ENCODE measurements at places on chromosomes 1 and 21.

DNA sequence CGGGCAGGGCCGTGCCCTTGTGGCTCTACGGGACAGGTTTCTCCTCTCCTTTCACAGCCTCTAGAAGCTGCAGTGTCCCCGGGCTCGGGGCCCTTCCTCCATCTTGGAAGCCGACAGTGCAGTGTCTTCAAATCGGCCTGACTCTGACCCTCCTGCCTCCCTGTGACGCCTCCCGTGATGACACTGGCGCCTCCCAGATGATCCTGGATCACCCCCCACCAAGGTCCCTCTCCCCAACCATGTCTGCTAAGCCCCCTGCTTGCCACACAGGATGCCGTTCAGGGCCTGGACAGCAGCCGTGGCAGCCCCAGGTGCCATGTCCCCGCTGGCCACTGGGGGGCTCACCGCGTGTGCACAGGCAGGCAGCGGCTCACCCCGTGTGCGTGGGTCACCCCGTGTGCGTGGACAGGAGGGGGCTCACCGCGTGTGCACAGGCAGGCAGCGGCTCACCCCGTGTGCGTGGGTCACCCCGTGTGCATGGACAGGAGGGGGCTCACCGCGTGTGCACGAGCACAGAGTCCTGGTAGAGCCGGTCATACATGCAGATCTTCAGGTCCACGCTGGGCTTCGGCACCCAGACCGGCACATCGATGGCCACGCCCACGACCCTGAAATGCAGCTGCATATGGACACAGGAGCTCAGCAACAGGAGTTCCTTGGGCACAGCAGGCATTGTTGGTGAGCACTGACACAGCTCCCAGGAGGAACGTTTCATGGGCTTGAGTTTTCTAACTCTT lies 24.9 kb upstream of the TMEM52 start:
- DNase-seq, result peak; percentile 21

DNA sequence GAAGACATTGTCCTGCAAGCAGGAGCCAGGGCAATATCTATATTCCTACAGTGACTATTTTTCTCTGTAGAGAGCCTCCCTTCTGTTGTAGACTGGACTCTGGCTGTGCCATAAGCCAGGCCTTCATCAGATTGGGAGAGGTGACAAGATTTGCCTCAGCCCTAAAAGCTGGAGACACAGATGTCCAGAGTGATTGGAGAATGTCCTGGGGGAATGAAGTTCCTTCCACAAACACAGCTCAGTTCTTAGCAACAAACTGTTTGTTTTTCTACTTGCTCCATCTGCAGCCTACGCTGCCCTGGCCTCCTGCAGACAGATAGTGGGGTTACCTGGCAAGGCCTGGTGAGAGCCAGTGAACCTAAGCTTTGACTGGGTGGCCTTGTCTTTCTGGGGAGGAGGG lies 29.9 kb upstream of the SNX27 start:
- DNase-seq, result no peak

DNA sequence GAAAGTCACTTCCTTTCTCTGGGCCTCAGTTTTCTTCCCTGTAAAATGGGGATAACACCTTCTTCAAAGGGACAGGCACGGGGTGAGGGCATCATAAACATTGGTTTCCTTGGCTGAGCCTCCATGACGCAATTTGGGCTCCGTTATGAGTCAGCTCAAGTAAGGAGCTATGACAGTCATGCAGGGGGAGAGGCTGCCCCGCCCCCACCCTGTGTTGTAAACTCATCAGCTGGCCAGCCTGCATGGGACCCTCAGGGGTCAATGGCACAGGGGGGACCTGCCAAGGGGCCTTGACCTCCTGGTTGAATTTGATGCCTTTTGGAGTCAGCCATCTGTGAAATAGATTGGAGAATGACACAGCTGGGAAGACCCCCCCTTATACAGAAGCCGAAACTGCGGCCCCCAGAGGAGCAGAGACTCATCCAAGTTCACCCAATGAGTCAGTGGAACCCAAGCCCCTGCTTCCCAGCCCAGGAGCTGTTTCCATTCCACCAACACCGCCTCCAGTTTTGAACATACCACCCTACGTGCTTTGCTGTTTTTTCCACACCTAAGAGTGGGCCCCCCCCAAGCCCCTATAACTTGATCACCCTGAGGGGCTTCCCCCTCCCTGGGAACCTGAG lies 36.8 kb upstream of the RUNX3 start:
- DNase-seq, result peak; percentile 45

- no peak for DNase-seq
Measured at GRCh38 chr1:223225061-223225460, 82.0 kb upstream of the TLR5 start.

DNA sequence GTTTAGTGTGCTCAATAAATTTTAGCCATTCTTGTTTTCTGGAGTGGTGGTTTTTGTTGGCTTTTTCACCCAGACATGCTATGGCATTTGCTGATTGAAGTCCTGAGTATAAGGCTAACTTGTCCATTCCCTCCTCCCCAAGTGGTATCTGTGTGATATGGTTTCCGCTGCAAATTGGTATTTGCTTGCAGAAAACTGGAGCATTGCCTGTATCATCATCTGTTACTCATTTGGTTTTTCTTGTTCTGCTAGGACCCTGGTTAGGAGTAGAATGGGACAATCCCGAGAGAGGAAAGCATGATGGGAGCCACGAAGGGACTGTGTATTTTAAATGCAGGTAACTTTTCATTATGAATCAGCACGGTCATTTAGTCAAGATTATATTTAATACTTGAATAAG lies 34.0 kb downstream of the TBCE start:
- DNase-seq, result no peak

DNA sequence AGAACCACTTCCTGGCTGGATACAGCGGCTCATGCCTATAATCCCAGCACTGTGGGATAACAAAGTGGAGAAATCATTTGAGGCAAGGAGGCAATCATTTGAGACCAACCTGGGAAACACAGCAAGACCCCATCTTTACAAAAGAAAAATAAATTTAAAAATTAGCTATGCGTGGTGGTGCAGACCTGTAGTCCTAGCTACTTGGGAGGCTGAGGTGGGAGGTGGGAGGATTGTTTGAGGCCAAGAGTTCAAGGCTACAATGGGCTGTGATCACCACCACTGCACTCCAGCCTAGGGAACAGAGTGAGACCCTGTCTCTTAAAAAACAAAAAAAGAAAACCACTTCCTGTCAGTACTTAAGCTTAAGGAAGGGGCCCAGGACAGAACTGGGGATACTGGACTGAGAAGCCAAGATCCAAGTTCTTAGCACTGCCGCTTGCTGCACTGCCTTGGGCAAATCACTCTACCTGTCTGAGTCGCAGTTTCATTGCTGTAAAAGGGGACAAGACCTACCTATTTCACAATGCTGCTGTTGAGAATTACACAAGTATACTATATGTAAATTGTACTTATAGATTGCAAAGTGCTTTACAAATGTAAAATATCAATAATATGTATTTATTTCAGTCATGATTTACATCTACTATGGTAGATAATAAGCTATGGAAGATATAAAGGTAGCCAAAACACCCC lies 154.9 kb downstream of the RERE start:
- DNase-seq, result no peak

DNA sequence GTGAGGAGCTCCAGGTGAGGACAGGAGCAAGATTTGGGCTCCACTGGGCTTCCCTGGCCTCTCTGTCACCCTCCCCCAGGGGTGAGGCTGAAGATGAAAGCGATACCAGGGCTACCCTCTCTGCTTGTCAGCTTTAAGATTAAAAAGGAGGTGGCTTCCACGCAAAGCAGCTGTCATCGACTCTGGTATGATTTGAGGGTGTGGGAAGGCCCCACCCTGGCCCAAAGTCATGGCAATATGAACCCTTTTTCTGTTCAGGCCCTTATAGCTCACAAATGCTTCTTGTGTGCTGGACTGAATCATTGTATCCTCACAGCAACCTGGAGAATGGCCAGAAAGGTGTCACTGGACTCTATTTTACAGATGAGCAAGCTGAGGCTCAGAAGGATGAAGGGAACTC lies 41.6 kb downstream of the NUAK2 start:
- no peak for DNase-seq

GRCh38 chr1:6906783-6907182 lies 121.5 kb downstream of the CAMTA1 start:
- no peak for DNase-seq

- DNase-seq, result no peak
Measured at GRCh38 chr21:44687671-44688070, 5.7 kb upstream of the KRTAP12-1 start.

DNA sequence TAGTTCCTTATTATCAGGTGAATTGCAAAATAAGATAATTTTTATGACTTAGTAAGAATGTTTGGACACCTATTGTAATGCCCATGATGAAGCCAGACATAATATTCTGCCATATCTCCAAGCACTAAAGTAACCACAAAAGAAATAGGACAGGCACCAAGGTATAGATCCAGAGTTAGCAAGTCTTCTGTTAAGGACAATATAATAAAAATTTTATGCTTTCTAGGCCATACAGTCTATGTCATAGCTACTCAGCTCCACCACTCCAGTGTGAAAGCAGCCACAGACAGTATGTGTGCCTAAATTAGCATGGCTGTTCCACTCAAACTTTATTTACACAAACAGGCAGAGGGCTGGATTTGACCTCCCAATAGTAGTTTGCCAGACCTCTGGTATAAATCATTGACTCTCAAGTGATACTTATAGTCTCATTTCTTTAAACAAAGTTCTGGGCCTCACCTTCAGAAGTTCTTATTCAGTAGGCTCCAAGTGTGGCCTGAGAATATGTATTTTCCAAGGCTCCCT lies 88.3 kb downstream of the SCMH1 start:
- no peak for DNase-seq

DNA sequence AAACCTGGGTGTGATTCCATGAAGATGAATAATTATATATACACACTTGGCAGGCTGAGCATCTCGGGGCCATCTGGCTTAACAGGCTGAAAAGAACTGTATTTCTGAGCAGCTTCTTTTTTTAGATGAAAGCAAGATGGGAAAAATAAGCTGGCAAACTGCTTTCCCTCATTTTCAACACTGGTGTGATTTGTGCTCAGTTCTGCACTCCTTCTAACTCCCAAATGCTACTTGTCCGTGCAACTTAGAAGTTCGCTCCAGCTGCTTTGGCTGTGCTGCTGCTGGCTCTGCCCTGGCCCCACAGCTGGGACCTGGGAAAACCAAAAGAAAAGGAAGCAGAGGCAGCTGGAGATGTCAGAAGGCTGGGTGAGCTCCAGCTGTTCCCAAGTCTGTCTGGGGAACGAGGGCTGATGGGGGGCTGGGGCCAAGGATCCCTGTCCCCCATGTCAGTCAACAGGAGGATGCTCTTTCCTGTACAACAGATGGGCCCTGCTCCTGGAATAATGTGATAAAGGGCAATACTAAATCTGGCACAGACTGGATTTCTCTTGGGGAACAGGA lies 44.9 kb downstream of the PAFAH2 start:
- no peak for DNase-seq

- DNase-seq, result no peak
Measured at GRCh38 chr1:66348776-66349175, 185.2 kb upstream of the SGIP1 start.

DNA sequence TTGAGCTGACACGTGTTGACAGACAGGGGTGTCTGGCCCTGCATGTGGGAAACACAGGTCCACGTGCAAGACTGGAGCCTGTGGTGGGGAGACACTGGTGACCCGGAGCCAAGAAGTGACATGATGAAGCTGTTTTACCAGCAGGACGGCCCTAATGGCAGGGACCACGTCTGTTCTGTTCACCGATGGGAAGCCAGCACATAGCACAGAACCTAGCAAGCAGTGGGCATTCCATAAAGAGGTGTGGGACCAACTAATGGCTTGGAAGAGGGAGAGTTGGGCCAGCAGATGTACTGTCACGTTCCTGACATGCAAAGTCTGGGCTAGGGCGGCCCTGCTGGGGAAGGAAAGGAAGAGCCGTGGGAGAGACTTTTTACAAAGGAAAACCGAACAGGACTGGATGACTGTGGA lies 15.3 kb downstream of the NAV1 start:
- DNase-seq, result no peak

- no peak for DNase-seq
Measured at GRCh38 chr1:94383966-94384408, 34.2 kb upstream of the ABCD3 start.

- DNase-seq, result no peak
Measured at GRCh38 chr1:79914896-79915295, 908.4 kb upstream of the ADGRL4 start.

- peak; percentile 16 for DNase-seq
Measured at GRCh38 chr1:15153842-15154479, 414 bp downstream of the TMEM51 start.

- no peak for DNase-seq
Measured at GRCh38 chr1:244050835-244051444, at the start of gene ZBTB18. TSS of gene ZBTB18 (plus strand) at chr1:244051283. CDS start at chr1:244051432, 149 bp downstream.

DNA sequence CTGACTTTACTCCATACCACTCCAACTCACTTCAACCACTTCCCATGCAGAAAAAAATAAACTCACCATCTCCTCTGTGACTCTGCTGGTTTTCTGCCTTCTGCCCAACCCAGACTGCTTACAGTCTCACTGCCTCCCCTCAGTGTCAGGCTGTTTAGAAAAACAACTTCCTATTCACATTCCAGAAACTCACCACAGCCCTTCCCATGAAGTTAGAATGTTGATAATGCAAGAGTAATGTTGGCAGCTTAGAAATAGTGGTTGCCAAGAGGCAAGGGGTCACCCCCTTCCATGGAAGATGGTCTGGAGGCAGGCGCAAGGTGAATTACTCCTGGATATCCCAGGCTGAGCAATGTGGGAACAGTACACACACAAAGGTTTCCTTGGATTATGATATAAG lies at the start of gene SELP:
TSS of gene SELP (minus strand) at position 119 of the 400 bp plus-strand sequence. CDS start at position 69, 50 bp downstream.
- no peak for DNase-seq

DNA sequence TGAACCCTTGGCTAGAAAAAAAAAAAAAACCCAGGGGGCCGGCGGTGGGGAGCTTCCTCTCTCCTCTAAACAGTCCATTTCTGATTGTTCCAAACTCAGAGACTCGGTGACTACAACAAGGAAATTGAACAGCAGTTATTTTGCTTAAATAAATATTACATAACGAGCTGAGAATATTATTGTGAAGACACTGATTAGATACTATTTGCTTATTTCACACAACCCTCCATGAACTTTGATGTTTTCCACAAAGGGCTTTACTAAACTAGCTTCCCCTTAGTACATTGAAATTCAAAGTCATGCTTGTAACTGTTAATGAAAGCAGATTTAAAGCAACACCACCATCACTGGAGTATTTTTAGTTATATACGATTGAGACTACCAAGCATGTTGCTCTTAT lies at the start of gene CFHR5:
TSS of gene CFHR5 (plus strand) at position 279 of the 400 bp plus-strand sequence. CDS start at position 388, 109 bp downstream.
- DNase-seq, result no peak

GRCh38 chr1:115365738-115366137 lies 27.7 kb upstream of the NGF start:
- DNase-seq, result no peak

GRCh38 chr1:66947267-66947666 lies 22.5 kb downstream of the MIER1 start:
- no peak for DNase-seq
